ENCODE measurements at places on chromosomes 2 and 18.

DNA sequence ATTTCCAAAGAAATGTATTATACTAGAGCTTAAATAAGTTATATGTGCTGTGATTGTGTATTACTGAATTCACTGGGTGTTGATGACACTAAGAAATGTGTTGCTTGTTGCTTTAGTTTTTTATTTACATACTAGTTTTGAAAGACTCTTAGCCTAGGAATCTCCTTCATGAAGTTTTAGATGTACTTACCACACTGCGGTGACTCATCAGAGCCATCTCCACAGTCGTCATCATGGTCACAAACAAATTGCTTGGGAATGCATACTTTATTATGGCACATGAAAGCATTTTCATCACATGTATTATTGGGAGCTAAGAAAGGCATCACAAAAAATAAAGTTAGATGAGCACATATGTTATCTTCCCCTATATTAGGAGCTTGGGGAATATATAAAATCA is 1624.2 kb downstream of the LRP1B start:
- peak; percentile 42 for DNase-seq

GRCh38 chr2:188785490-188785889 is 188.7 kb upstream of the COL3A1 start:
- DNase-seq, result no peak

DNA sequence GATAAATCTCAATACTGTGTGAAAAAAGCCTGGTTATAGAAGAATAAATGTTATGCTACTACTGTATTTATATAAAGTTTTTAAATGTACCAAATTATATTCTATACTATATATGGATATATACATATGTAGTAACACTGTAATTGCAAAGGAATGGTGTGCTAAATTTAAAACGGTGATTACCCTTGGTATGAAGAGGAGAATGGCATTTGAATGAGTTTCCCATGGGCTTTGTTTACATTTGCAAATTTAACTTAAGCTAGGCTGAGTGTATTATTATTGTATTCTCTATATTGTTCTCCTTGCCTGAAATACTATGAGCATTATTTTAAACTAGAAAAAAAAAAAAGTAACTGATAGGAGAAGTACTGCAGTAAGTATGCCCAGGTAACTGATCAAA is 4.7 kb upstream of the SP3 start:
- DNase-seq, result no peak

GRCh38 chr2:19685731-19686130 is 216.1 kb downstream of the TTC32 start:
- DNase-seq, result no peak

GRCh38 chr2:121334581-121335293 is 49.7 kb upstream of the TFCP2L1 start:
- DNase-seq, result no peak

DNA sequence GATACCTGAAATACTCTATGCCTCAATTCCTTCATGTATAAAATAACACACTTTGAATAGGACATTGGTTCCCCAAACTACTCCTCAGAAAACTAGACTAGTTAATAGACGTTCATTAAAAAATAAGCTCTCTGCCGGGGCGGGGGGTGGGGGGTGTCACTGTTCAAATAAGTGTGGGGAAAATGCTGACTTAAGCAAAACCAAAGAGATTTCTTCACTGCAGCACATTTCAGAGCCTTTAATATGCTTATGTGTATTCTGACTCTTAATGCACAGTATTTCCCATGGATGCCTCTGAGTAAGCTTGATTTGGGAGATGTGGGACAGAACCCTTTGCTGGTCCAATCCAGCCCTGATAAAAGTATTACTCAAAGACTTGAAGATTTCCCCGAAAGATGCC is 93.2 kb downstream of the LYPD6 start:
- DNase-seq, result no peak

GRCh38 chr18:48490641-48491293 is 48.1 kb upstream of the CTIF start:
- no peak for DNase-seq

- DNase-seq, result no peak
Observed at GRCh38 chr2:23707096-23707495, 219.8 kb downstream of the ATAD2B start.

GRCh38 chr2:126750506-126750905 is 94.5 kb downstream of the GYPC start:
- DNase-seq, result no peak

DNA sequence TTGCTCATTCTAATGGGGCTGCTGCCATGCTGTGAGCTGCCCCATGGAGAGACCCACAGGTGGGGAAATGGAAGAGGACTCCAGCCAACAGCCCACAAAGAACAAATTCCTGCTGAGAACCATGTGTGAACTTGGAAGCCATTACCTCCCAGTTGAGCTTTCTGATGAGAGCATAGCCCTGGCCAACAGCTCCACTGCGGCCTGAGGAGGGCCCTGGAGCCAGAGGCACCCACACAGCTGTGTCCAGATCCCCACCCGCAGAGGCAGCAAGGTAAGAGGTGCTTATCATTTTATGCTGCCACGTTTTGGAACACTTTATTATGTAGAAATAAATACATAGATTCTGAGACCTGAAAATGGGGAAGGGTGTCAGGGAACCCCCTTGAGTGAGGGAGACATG is 44.2 kb upstream of the OTOS start:
- DNase-seq, result no peak

- DNase-seq, result no peak
Observed at GRCh38 chr2:178530625-178531142, 50.4 kb downstream of the PLEKHA3 start.

GRCh38 chr18:33034945-33035344 is 262.1 kb upstream of the KLHL14 start:
- no peak for DNase-seq

Data from GM04503 (cell line).